NCI-H187 treated with DMSO at 0.1 percent for 48 hours (cell line): ENCODE measurements at places on chromosomes 1 and 21.

- DNase-seq, result no peak
These were observed 2.8 kb upstream of the SEC22B start for GRCh38 chr1:120178799-120179756.

DNA sequence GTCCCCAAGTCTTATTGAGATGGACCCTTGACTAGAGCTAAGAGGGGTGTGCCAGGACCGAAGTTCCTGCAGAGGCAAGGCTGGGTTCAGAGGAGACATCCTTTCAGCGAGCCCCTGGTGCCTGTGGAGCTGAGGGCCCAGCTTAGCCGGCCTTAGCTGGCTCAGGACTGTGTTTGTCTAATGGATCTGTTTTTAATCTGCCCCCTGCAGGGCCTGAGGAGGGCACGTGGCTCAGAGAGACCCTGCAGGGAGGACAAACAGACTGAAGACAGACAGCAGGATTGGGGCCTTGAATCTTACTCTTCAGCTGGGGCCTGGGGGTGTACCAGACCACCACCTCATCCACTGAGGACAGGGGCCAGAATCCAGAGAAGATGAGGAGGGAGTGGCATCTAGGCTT, 1.6 kb downstream of the CRABP2 start:
- no peak for DNase-seq

- DNase-seq, result no peak
These were observed 28.7 kb upstream of the HMGN1 start for GRCh38 chr21:39377444-39378050.

- DNase-seq, result no peak
These were observed 4.0 kb downstream of the RPE65 start for GRCh38 chr1:68445709-68446108.

DNA sequence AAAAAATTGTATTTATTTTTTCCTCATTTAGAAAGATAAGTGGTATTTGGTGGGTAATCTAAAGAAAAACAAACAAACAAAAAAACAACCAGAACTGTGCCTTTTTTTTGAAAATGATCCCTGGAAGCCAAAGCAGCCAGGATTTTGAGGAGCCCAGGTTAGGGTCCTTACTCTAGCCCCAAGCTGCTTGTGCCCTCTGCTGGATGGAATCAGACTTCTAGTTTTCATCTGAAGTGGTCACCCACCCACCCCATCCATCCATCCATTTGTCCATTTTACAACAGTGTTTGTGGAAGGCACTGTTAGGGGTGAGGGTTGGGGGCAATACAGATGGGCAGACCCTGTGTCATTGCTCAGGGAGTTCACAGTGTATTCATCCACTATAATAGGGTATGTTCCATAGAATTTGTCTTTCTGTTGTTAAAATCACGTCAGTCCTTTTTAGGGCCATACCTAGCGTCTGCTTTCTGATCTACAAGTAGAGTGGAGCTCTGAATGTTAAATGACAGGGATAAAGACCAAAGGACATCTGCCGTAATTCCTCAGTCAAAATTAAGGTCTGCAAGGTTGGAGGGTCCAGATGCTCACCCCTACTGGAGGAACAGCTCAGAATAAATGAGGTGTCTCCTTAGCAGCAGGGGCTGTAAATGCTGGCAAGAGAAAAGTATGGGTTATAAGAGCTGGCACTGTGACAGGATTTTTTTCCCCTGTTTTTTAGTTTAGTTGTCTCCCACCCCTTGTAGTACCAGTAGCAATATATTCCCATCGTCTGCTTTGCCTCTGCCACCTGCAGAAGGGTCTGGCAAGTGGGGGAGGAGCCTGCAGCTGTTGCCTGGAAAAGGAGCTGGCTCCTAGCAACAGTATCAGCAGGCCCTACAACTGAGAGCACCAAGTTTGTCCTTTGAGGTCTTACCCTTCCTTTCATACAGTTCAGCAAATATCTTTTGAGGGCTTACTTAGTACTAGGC, 3.2 kb downstream of the LRRC42 start:
- DNase-seq, result peak; percentile 13

DNA sequence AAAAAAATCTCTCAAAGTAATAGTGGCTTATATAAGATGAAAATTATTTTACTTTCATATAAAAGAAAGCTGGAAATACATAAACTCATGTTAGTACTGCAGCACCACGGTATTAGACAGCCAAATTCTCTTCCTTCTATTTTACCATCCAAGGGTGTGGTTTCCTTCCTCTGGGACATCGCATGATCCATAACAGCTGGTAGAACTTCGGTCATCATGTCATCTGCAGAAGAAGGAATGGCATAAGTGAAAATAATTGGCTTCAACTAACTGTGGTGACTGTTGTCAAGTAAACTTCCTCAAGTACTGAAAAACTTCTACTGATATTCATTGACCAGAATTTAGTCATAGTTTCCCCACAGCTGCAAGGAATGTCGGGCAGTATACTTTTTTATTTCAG, 28.3 kb upstream of the IFI44L start:
- DNase-seq, result no peak

- no peak for DNase-seq
These were observed 119.7 kb upstream of the WNT4 start for GRCh38 chr1:22262583-22262982.

- DNase-seq, result no peak
These were observed 36.6 kb downstream of the RIMS3 start for GRCh38 chr1:40628903-40629292.

- no peak for DNase-seq
These were observed 60.1 kb downstream of the SH3GLB1 start for GRCh38 chr1:86764523-86764922.

- DNase-seq, result no peak
These were observed 23.0 kb downstream of the ERICH3 start for GRCh38 chr1:74650561-74650960.

DNA sequence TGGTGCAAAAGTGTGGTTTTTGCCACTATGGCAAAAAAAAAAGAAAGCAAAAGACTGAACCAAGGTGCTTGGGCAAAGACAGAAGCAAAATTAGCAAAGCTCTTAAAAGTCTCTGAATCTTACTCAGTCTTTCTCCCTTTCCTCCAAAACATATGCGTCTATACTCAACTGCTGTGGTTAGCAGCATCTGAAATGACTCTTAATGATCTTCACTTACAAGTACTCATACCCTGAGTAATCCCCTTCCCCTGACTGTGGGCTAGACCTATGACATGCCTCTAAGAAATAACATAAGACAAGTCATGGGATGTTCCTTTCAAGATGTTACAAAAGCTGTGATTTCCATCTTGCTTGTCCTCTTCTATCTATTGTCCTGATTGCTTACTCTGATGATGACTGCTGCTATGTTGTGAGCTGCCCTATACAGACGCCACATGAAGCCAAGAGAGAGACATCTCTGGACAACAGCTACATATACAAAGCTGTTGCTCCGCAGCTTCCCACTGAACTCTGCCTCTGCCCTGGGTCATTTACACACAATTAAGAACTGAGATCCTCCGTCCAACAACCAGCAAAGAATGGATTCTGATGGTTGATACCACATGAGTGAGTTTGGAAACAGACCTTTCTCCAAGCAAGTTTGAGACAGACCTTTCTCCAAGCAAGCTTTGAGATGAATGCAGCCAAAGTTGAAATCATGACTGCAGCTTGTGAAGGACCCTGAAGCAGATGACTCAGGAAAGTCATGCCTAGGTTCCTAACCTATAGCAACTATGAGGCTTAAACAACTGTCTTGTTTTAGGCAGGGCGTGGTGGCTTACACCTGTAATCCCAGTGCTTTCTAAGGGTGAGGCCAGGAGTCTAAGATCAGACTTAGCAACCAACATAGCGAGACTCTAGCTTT, 55.2 kb downstream of the PUM1 start:
- DNase-seq, result no peak

- no peak for DNase-seq
These were observed 45.9 kb upstream of the NRDC start for GRCh38 chr1:51924455-51924854.

- no peak for DNase-seq
These were observed 42.2 kb downstream of the ECE1 start for GRCh38 chr1:21247892-21248715.

DNA sequence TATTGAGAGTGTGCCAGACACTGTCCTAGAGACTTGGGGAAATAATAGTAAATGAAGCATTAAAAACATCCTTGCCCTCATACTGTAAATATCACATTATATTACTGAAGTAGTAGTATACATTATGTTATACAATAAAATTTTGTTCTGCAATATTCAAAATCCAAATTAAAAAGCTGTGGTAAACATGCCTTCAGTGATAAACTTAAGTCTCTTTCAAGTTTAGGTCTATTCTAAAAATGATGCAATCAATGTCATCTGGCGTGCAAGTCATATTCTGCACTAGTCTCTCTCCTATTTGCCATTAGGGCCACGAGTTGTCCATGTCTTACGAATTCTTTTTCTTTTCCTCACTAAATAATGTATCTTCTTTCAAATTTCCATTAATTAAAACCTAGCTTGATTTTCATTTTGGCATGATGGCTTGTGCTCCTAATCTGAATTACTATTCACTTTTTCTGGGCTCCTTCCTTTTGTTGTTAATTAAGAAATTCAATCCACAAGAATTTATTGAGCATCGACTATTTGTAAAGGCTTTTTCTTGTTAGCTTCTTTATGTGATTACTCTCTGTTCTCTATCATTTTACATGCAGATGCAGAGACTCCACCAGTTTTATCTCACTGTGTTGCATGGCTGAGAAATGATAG, 130.7 kb downstream of the COQ8A start:
- no peak for DNase-seq

- DNase-seq, result no peak
These were observed 812.8 kb upstream of the BRINP3 start for GRCh38 chr1:191290441-191290840.

DNA sequence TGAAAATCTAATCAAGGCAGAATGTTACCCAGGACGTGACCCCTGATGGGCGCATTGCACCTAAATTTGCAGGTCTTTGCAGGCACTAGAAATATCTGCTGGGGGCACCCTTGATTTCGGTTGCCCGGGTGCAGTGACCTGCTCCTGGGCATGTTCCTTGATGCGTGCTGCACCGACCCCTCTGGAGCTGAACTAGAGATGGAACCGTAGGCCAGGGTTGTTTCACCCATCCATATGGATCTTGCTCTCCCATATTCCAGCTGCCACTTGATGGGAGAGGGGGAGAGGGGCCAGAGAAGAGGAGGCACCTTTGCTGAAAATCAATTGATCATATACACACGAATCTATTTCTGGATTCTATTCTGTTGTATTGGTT, 8.4 kb upstream of the COL18A1 start:
- no peak for DNase-seq

DNA sequence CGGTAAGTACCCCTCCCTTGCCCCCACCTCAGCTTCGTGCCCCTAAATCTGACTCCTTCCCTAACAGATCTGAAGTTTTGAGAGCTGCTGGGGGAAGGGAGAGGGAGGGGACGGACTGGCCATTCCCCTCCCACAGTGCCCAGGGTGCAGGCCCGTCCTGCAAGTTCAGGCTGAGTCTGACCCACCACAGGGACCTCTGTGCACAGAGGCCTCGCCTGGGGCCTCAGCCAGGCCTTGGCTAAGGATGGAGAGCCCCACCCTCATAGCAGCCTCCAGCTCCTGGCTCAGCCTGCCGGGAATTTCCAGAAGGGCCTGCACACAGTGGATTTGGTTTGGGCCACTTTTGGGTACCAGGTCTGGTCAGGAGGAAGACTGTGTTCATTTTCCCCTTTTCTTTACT, 31.2 kb upstream of the TNFRSF1B start:
- no peak for DNase-seq

GRCh38 chr1:210233495-210234328, 1.1 kb downstream of the SERTAD4 start:
- no peak for DNase-seq
